ENCODE measurements at places on chromosomes 16 and 17. TPM values are rescaled to one million over a fixed set of nuclear protein-coding genes. Genes with fewer than 3 reads are reported as not detected.

DNA sequence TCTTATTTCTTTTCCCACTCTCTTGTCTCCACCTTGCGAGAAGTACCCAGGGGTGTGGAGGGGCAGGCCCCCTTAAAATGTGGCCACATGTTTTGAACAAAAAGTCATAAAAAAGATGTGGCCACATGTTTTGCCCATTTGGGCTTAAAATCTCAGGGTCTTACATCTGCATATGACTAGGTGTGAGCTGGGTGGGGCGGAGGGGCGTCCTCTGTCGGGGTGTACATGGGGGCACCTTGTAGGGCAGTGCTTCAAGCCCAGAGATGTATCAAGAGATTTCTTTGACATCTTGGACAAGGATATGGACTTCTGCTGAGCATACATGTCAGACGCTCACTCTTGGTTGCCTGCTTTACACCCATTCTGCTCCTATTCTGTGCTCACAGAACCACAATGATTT is 13.0 kb upstream of the SLC47A1 start:
- no peak for DNase-seq

DNA sequence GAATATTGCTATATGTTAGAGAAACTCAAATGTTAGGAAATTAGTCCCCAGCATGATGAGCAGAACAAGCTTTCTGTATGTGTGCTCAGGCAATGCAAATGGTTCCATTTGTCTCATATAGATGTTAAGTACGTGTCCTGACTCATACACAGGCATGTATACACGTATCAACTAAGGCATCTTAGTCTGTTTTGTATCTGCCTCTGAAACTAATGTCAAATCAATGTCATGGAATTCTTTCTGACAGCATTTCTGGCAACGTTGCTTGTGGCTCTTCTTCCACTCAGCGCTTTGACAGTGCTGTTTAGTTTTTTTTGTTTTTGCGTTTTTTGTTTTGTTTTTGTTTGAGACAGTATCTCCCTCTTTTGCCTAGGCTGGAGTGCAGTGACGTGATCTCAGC is 111.9 kb downstream of the CNTNAP4 start:
- no peak for DNase-seq

DNA sequence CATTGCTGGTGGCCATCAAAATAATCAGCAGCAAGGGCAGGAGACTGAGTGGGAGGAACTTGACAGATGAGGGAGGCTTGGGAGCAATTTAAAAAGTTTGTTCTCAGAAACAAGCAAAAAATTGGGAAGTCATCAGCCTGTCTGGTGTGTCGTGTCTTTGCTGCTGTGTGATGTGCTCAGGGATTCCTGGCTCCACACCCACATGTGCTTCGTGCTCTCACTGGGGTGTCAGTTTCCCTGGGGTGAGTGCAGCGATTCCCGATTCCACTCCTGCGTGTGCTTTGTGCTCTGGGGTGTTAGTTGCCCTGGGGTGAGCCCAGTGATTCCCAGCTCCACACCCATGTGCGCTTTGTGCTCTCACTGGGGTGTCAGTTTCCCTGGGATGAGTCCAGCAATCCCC is 228.1 kb downstream of the SNX29 start:
- DNase-seq: no peak

DNA sequence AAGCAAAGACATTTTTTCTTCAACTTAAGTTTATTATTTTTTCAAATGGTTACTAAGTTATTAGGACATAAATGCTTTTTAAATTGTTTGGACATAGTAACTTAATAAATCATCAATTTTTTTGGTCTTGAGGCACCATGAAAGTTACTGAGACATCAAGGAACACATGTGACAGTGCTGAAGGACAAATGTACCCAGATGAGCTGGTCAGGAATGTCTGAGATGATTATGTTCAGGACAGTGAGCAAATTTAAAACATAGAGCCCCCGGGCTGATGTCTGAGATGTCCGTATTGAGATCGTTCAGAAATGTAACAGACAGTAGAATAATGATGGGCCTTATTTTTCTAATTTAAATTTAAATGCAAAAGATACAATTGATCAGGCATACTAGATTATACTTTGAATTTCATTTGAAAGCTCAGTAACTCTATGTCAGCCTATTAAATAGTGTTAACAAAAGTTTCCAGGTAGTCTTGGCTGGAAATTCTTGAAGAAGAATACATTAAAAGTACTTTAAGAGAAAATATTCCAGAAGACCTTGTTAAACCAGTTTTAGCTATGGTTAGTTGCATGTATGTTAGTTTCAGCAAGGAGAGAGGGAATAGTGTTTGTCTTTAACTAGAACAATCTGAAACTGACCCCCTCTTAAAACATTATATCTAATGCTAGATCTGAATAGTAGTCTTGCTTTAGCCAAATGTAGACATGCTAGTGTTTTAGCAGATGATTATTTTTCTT is 36.4 kb downstream of the SEC14L1 start:
- no peak for DNase-seq

DNA sequence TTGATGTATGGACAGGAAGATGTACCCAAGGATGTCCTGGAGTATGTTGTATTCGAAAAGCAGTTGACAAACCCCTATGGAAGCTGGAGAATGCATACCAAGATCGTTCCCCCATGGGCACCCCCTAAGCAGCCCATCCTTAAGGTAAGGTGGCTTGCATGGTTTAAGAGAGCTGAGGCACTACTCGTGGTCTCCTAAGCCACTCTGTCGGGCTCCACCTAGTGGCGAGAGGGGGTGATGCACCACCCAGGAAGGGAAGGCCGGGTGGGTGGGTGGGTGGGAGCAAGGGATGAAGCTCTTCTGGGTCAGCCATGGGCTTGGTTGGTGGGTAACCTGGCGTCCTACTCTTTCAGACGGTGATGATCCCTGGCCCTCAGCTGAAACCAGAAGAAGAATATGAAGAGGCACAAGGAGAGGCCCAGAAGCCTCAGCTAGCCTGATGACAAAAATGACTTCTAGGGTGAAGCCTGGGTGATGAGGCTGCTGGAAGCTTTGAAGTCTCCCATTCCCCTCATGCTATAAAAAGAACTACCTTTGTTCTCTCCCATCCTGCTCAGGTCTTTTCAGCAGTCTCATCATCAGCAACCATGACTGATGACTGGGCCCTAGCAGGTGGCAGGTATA is 21.5 kb downstream of the GPR179 start:
- DNase-seq: no peak

NUDT7 gene
- polyA plus RNA-seq: 5.2 TPM

STH gene
- not detected for polyA plus RNA-seq

TSPOAP1 gene
- polyA plus RNA-seq: 5.6 TPM

MYH1 gene
- polyA plus RNA-seq: not detected

Data from BJ (cell line).